ENCODE measurements at places on chromosomes 3 and 15.

- no peak for DNase-seq
These were observed 102.5 kb downstream of the MYH15 start for GRCh38 chr3:108407886-108408285.

DNA sequence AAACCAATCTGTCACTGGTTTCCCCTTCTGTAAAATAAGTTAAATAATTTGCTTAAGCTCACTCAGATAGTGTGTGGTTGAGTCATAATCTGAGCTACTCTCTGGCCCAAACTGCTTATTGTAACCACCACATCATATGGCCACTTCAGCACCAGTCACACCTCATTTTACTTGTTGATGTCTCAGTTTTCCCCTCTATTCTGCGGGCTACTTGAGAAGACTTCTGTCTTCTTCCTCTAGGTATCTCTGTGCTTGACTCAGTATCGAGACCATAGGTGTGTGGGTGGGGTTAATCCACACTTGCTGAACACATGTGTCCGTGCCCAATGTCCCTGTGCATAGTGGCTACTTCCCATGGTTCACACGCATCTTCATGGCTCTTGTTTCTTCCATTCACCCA, 32.9 kb downstream of the CRYGS start:
- DNase-seq = no peak

GRCh38 chr15:98924401-98925049, 83.1 kb downstream of the PGPEP1L start:
- no peak for DNase-seq

GRCh38 chr3:110528305-110529121, 543.1 kb upstream of the NECTIN3 start:
- DNase-seq = no peak

DNA sequence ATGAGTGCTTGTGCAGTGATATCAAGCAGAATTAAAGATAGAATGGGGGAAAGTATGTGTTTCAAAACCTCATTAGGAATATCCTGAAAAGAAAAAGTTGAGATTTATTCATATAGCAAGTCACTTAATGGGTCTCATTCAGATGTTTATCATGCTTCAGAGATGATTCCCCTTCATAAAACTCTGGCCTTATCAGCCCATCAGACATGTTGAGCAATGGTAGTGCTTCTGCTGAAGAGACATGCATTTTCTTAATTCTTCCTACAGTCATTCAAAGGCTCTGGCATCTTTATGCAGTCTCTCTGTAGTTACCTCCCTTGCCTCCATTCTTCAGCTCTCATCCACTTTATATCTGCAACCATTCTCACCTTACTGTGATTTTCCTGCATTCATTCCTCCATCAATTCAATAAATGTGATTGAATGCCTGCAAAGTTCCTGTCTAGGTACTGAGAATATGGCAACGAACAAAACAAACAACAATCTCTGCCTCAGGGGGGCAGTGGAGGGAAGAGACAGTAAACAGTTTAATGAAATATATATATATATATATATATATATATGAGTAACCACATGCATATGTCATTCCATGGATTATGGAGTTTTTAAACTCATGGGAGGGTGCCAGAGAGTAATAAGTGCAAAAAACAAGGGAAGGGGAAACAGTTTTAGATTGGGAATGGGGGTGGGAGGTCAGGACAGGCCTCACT, 138.5 kb downstream of the NECTIN3 start:
- no peak for DNase-seq

- DNase-seq = no peak
These were observed 72.9 kb downstream of the IL12A start for GRCh38 chr3:160061525-160061924.

DNA sequence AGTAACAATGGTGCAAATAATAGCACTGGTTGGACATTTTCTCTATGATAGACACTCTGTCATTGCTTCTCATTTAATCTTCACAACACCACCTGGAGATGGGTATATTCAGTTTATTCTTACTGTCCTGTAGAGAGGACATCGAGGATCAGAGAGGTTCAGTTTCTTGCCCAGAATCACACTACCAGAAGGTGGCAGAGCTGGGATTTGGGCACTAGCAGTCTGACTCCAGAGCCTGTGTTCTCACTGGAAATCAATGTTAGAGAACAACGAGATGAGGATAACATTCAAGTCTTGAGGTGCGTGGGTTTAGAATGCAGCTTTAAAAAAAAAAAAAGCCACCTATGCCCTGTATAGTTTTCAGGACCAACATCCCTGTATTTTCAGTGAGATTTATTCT, 127.8 kb downstream of the SYNPR start:
- DNase-seq = no peak

DNA sequence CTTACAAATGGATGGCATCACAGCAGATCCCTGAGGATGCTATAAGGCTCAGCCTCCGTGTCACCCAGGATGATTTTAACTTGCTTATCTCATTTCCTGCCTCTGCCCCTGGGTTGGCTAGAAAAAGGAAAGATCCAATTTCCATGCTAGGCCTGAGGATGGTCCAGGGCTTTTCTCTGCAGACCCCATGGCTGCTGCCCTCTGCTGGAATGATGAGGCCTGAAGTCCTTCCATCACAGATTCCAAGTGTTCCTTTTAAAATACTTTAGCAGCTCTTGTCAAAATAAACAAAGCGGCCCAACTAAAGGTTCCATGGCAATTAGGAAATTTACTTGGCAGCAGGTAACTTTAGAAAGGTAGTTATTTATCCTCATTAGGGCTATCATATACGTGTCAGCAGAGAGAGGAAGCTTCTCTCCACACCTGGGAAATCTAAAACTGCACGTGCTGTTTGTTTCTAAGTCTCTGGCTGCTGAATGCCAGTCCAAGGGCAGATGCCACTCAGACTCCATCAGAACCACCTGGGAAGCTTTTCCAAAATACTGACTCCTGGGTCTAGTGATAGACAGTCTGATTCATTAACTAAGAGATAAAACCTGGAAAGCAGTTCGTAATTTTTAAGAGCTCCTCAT, 401.9 kb upstream of the IL12A start:
- DNase-seq = no peak

- no peak for DNase-seq
These were observed 585.7 kb upstream of the CBLB start for GRCh38 chr3:106454497-106454896.

GRCh38 chr3:14689247-14689980, 14.5 kb downstream of the C3orf20 start:
- no peak for DNase-seq

- no peak for DNase-seq
These were observed 67.4 kb upstream of the TLE3 start for GRCh38 chr15:70164910-70165715.

GRCh38 chr3:63248015-63248414, 30.1 kb upstream of the SYNPR start:
- DNase-seq = no peak

- no peak for DNase-seq
These were observed 25.9 kb downstream of the TLE3 start for GRCh38 chr15:70071799-70072198.

DNA sequence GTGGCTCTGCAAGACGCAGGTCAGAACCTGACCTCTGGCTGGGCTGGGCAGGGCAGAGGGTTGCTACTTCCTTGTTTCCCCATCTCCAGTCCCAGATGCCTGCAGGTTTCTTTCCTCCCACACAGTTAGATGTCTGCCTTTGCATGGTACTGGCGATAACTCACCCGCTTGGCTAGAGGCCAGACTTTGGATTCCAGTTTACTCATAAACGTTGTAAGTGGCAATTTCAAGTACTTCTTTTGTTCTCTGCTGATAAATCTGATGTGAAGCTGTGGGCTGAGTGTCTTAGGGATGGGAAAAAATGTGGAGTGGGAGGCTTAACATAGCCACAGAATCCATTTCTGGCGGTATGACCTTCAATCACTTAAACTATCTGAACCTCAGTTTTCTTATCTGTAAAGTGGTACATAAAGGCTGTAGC, 194.2 kb downstream of the EBLN2 start:
- no peak for DNase-seq

- DNase-seq = no peak
These were observed 99.0 kb downstream of the ZPLD1 start for GRCh38 chr3:102533784-102534183.
